ENCODE measurements at places on chromosomes 5 and 9.
A peak's percentile ranks its signal among the peaks of the same experiment; 100 is the strongest.

DNA sequence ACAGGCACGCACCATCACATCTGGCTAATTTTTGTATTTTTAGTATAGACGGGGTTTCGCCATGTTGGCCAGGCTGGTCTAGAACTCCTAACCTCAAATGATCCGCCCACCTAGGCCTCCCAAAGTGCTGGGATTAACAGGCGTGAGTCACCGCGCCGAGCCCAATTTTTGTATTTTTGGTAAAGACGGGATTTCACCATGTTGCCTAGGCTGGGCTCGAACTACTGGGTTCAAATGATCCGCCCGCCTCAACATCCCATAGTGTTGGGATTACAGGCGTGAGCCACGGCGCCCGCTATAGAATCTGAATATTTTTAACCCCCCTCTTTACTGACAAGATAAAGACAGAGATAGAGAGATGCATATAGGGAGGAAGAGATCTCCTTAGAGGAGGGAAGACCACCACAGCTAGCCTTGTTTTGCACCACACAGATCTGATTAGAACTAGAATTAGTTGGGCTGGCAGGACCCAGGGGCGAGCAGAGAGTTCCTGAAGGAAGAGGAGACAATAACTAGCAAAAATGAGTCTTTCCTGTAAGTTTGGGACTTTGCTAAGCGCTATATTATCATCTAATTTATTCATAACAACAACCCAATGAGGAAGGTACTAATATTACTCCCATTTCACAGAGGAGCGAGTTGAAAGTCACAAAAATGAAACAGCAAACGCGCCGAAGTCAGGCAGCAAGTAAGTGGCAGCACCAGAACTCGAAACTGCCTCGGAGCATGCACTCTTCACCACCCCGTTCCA lies 1.5 kb upstream of the ANKHD1 start:
- no peak for DNase-seq

- no peak for DNase-seq
Measured at GRCh38 chr5:26691486-26691885, 346.9 kb downstream of the CDH9 start.

GRCh38 chr5:140988100-140988499 lies 21.8 kb downstream of the PCDHAC2 start:
- no peak for DNase-seq

DNA sequence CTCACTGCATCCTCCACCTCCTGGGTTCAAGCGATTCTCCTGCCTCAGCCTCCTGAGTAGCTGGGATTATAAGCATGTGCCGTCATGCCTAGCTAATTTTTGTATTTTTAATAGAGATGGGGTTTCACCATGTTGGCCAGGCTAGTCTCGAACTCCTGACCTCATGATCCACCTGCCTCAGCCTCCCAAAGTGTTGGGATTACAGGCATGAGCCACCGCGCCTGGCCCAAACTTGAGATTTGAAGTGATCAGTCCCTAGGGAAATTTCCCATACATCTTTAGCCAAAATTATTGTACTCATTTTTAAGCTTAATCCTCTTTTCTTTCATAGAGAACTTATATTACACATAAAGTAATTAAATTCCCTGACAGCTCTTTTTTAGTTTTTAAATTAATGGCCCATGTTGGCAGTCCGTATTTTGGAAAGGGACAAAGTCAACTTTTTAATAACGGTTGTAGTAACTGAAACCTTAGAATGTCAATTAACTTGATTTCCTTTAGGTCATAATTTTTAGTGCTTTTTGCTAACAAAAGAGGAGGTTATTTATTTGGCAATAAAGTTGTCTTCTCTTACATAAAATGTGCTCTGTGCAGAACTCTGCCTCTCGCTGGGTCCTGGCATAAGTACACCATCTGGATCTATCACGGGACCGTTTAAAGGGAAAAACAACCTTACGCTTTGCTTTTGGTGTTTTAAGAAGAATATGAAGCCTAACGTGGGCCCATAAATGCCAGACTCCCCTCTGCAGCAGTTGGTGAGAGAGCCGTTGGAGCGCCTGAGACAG lies 142.3 kb upstream of the OTULINL start:
- DNase-seq = no peak

GRCh38 chr9:14433351-14434157 lies 119.6 kb upstream of the NFIB start:
- no peak for DNase-seq

DNA sequence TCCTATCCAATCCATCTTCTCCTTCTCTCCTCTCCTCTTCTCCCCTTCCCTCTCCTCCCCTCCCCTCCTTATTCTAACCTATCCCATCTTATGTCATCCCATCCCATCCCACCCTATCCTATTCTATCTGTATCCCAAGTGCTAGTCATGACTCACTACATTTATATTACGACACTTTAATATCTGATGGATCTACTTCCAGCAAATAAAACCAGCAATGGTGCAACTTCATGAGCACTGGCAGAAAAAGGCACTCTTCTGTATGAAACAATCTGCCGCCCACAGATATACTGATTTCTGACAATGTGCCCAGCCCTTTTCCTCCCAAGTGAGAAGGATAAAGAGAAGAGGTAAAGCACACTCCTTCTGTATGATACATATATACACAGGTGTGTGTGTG lies 86.6 kb upstream of the ANKH start:
- DNase-seq = no peak

- no peak for DNase-seq
Measured at GRCh38 chr5:117333011-117333410, 758.4 kb upstream of the SEMA6A start.

DNA sequence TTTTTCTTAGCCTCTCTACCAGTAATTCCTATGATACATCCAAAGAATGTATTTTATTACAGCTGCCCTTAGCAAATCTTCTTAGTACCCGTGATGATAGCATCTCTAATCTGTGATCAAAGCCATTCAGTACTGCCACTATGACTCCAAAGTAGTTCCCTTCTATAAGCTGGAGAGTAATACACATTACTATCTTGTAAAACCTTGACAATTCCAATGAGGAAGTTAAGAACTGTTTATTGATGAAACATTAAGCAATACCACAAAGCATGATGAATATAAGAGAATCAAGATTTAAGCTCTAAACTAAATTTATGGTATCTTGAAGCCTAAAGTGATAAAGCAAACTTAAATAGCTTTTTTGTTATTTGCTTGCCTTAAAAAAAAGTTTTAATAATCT lies 86.1 kb downstream of the SMIM23 start:
- DNase-seq = no peak

GRCh38 chr9:75935591-75935990 lies 45.1 kb downstream of the PCSK5 start:
- no peak for DNase-seq

GRCh38 chr9:112433499-112434392 lies 52.9 kb upstream of the KIAA1958 start:
- no peak for DNase-seq

GRCh38 chr5:166074582-166075481 lies 2216.6 kb upstream of the WWC1 start:
- no peak for DNase-seq

- DNase-seq = no peak
Measured at GRCh38 chr5:56862909-56863308, 46.5 kb upstream of the SETD9 start.

DNA sequence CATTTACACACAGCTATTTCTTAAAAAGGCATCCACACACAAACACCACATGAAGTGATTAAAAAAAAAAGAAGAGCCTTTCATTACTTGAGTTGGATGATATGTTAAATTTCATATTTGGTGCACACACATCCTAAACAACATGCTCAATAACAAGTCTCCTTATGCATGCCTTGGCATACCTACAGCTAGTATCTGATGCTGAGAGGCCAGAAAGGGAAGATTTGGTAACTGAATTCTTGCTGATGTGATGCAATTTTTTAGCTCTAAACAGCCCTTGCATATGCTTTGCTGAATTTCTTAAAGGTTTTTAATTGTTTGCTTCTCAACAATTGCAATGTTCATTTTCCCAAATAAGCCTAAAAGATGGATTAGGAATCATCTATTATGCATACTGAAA lies 338.8 kb downstream of the ARL15 start:
- no peak for DNase-seq

- DNase-seq = no peak
Measured at GRCh38 chr9:136143215-136144001, 24.7 kb upstream of the TMEM250 start.

DNA sequence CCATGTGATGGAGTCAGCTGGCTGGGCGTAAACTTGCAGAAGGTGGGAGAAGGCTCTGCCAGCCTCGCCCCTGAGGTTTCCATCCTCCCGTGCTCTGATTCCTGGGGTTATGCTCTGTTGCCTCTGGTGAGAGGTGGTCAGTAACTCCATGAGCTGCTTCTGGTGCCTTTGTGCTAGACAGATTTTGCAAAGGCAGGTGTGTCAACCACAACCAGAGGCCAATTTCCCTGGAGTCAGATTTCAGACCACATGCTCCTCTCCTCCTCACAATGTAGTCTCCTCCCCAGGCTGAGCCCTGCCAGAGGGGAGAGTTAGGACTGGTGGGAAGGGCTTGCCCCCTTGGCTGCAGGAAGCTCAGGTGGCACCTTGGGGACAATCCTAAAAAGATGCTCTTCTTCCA lies 38.8 kb upstream of the TENT4A start:
- DNase-seq = no peak

- DNase-seq = no peak
Measured at GRCh38 chr9:75552941-75553340, 337.5 kb upstream of the PCSK5 start.

- no peak for DNase-seq
Measured at GRCh38 chr9:119795395-119795794, 426.2 kb upstream of the BRINP1 start.

DNA sequence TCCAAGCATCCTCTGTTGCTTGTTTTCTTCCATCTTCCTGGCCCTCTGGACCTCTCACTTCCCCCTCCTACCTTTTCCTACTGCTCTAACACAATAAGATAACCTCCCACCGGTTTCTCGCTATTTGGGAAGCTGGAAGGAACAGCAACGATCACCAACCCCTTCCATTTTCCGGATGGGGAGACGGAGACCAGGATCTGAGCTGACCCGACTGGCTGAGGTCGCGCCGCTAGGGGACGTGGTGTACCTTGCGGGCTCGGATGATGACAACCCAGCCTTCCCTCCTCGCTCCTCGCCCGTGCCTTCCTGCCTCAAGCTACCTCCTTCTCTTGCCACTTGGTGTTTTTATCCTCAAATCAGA lies 1.9 kb downstream of the LPAR1 start:
- DNase-seq = no peak

- DNase-seq = no peak
Measured at GRCh38 chr9:32360983-32361673, 23.3 kb upstream of the ACO1 start.

DNA sequence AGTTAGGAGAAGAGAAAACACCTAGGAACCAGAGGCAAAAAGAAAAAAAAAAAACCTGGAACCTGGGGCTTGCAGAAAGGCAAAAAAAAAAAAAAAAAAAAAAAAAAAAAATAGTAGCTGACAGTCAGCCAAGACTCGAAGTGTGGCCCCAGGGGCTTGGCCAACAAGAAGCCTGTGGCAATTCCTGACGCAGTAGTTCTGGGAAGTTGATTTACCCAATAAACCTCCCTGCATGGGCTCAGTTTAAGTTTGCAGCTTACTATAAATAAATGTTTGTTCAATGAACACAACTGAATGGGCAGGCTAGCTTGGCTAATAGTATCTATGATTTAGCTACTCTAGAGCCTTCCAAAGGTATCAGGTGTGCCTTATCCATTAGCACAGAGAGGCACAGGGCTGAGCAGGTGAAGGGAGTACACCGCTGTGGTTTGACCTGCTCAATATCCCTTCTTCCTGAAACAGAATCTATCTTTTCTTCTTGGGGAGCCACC lies 21.3 kb upstream of the GLRX start:
- no peak for DNase-seq

GRCh38 chr9:83620841-83621636 lies 1.9 kb upstream of the IDNK start:
- peak; percentile 11 for DNase-seq

- no peak for DNase-seq
Measured at GRCh38 chr5:56175021-56175420, 58.1 kb downstream of the ANKRD55 start.

DNA sequence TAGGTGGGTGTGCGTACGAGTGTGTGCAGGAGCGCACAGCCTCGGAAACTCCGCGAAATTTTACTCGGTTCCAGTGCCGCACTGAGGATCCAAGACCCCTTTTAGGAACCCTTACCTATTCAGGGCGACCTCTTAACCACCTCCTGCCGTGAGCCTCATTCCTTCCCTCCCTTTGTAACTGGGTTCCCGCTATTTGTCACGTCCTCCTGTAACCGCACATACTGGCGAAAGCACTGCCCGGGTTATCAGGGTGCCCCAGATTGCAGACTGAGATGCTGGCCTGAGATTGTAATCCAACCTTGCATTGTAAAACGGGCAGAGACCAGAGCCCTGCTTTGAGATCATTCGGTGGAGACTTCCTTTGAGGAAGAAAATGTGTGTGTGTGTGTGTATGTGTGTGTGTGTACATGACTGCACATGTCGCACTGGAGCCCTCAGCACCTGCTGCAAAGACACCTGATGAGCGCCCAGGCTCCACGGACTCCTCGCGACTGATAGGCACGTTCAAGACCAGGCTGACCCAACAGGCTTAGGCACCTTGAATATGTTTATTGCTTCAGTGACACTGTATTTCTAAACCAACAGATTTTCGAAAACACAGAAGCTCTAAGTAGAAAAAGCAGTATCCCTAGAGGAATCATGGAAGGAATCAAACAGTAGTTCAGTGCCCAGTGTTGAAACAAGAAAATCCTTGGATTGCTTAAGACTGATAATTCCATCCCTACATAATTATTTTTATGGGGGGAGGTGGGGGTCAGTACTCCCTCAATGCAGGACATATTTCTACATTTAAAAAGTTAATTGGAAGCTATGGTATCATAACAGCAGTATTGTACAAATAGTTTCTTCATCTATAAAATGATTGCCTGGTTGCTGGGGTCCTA lies 86.5 kb upstream of the TNFAIP8 start:
- no peak for DNase-seq

DNA sequence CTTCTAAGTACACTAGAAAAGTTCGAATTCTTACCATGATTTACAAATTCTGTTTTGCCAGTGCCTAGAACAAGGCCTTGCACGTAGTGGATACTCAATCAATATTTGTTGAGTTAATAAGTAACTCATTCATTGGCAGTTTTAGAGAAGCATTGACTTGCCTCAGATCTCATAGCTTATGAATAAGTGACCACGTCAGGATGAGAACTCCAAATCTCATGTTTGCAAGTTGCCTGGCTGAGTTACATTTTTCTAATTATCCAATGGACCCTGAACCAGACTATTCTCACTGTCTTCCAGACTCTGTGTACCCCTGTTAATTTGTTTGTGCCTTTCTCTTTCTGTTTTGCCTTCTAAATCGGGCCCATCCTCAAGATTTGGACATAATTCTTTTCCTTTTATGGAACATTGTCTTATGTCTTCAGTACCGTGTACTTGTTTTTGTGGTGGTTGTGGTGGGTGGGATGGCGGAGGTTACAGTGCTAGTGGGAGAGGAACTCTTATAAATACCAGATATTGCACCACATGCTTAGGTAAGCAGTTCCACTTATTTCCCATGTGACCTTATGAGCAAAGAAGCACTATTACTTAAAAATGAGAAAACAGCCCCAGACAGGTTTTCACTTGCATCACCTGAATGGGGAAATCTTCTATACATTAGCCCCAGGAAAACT lies 96.3 kb downstream of the UNC13B start:
- DNase-seq = no peak

GRCh38 chr9:133731876-133732638 lies 6.1 kb downstream of the SARDH start:
- DNase-seq = no peak

GRCh38 chr5:171630350-171631065 lies 155.1 kb upstream of the SMIM23 start:
- no peak for DNase-seq

- DNase-seq = no peak
Measured at GRCh38 chr9:19988281-19988680, 199.4 kb upstream of the SLC24A2 start.

All from stimulated activated CD8-positive, alpha-beta memory T cell treated with anti-CD3 and anti-CD28 coated beads, Interleukin-4, amount 100 ng/mL, for 1 hour (primary cell).